T-helper 22 cell (primary cell): ENCODE measurements at places on chromosomes 11 and 22.

DNA sequence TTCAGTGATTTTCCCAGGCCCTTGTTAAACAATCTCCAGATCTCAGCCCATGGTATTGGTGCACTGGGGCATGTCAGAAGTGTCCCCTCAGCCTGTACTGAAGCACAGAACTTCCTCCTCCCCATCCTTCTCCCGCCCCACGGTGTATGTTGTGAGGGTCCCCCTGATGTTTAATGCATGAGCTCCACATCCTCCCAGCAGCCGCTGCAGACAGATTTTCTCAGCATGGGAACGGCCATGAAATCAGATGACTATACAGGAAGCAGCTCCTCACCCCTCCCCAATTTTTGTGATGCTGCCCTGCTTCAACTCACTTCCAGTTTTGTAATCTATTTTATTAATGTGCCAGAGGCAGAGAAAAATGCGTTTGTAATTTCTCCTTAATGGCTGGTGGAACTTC lies 406.0 kb downstream of the MIAT start:
- DNase-seq = no peak

GRCh38 chr11:27711725-27712124 lies 11.5 kb upstream of the BDNF start:
- DNase-seq = no peak

GRCh38 chr11:68099474-68100405 lies 21.4 kb downstream of the CHKA start:
- no peak for DNase-seq

DNA sequence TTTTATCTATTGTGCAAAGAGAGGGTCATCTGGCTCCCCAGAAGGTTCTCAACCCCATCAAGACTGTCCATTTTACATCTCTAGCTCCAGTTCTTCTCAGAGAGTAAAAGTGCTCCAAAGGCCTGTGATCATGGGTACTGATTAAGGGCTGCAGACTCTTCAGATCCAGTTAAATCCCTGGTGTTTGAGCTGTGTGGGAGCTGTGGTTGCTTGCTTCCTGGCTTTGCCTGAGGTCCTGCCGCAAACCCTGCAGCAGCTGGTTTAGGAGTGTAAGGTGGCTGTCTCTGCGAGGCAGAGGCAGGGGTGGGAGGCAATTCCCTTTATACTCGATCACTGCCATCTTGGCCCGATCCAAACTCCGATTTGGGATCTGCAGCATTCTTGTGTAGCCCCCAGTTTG lies 1.2 kb downstream of the MRPL17 start:
- no peak for DNase-seq

DNA sequence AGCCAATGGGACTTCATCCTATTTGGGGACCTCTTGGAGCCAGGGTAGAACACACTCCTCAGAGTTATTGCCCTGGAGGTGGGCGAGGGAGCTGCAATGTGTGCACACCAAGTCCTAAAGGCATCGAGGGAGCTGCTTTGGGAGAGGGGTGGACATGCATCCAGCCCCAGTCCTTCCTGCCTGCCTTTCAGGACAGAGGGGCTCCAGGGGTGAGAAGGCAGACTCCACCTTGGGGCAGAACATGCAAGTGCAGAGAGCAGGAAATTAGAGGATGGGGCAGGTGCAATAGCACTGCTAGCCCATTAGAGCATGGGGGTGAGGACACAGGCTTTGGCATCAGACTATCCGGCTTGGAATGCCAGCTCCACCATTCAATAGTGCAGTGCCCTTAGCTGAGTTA lies 288.5 kb downstream of the OPCML start:
- DNase-seq = no peak

DNA sequence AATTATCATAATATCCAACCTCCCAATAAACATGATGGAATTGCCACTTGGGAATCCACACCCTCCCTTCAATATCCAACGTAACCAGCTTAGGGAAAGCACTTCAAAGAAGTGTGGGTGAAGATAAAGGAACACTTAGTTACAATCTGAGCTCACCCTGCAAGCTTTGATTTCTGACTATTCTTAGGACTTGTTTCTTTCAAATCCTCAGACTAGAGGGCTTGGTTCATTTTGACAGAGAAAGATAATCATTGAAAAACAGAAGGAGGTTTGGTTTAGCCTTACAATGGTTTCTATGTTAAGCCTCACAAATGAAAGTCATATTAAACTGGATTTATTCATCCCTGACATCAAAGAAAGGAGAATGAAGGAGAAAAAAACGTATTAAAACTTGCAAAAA lies 57.9 kb upstream of the SYT13 start:
- no peak for DNase-seq

- DNase-seq = no peak
These were observed at the start of gene LRRC10B for GRCh38 chr11:61507962-61508861. LRRC10B (plus strand) TSS chr11:61508749; CDS start chr11:61508999, 250 bp downstream.

GRCh38 chr11:44950031-44950624 lies 555 bp downstream of the TP53I11 start:
- DNase-seq = no peak

- no peak for DNase-seq
These were observed 152.2 kb downstream of the TEAD1 start for GRCh38 chr11:12826441-12826840.

- DNase-seq = no peak
These were observed 1.4 kb upstream of the LTBP3 start for GRCh38 chr11:65559535-65559934.

DNA sequence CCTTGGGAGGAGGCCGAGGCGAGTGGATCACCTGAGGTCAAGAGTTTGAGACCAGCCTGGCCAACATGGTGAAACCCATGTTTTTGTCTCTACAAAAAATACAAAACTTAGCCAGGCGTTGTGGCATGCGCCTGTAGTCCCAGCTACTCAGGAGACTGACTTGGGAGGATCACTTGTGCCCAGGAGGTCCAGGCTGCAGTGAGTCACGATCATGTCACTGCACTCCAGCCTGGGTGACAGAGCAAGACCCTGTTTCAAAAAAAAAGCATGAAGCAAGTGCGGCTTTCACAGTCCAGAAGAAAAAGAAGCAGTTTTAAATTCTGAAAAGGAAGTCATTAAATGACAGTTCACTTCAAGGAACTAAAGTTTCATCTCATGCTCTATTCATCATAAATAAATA lies 7.1 kb upstream of the LTO1 start:
- no peak for DNase-seq

GRCh38 chr11:111937844-111938243 lies 701 bp downstream of the DIXDC1 start:
- DNase-seq = no peak

DNA sequence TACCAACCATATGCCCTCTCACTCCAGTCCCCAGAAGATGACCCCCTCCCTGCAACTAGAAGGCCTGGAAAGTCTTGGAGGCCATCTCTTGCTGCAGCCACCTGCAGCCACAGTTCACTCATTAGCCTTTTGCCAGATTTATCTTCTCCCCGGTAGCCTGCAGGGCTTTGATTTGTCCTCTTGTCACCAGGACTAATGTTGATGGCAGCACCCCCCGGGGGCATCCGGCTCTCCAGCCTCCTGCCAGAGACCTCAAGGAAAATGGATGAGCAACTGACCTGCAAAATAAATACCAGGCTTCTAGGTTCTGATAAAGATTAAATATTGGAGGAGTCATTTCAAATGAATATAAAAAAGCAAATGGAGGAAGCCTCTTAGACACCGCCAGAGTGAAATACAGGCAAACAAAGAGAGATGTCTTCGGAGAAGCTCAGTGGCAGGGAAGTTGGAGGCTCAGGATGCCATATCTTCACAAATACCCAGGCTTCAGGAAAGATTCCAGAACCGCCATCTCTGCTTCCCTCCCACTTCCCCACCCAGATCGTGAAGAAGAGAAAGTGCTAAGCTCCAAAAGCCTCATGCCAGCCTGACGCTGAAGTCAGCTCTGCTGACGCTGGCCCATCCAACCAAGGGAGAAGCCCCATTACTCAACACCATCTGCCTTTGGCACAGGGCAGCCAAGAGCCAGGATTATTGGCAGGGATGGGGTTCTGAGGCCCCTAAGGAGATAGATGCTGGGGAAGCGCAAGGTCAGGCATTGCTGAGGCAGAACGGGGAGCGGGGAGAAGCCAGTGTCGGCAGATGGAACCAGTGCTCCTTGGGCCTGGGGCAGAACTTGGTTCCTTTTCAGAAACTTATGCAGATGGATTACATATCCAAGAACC lies 362.7 kb downstream of the CADM1 start:
- no peak for DNase-seq

- no peak for DNase-seq
These were observed 1038.5 kb downstream of the OPCML start for GRCh38 chr11:132493801-132494200.

DNA sequence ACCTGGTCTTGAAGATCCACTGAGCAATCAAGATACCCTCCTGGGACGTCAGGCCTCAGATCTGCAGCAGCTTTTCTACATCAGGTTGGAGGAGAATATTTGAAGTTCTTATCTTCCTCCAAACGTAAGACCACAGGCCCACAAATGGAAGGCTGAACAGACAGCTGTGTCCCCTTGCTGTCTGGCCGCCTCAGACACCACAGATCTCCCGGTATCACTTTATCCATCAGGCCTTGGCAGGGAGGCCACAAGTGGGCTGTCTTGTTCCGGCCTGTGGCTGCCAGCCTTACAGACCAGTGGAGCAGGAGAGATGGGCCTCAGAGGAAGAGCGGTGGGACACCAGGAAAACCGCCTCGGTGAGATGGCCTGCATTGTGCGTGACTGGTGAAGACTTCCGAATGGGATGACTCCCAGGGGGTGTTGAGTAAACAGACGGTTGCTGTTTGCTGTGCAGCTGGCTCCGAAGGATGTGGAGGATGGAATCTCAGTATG lies 15.9 kb downstream of the UBASH3B start:
- DNase-seq = no peak

DNA sequence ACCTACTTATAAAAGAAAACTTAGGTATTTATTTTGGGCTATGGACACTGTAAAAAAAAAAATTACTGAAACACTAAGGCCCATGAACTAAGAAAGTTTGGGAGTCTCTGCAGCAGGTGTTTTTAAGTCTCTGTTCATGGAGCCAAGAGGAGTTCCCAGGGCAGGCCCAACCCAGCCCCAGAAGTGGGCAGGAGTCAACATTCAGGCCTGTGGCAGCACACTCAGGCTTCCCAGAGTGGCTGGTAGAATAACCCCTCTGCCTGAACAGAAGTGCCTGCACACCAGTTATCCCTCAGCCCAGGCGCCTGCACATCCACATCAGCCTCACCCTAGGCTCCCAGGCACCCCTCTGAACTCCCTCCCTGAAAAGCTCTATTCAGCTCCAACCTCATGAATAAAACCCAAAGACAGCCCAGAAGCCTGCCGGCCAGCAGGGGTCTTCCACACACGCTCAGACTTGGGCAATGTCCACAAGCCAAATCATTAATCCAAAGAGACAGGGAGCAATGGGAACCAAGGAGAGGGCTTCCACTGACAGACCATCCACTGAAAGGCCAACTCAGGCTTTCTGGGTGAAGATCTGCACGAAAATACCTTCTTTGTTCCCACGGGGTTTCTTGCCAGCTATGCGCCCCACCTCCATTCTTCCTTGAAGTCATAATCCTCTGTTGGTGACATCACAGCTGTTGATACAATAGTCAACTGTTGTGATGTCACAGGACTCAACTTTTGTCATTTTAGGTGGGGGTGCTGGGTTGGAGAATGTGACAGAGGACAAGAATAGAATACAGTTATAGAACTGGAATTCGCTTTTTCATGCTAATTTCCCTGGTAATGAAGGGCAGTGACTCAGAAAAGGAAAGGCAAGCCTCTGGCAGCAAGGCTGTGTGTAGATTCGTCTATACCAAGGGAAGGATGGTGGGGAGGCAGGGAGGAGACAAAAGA lies 83.7 kb downstream of the RPL27A start:
- no peak for DNase-seq

- DNase-seq = no peak
These were observed 83.0 kb downstream of the MORC2 start for GRCh38 chr22:30885591-30885990.

DNA sequence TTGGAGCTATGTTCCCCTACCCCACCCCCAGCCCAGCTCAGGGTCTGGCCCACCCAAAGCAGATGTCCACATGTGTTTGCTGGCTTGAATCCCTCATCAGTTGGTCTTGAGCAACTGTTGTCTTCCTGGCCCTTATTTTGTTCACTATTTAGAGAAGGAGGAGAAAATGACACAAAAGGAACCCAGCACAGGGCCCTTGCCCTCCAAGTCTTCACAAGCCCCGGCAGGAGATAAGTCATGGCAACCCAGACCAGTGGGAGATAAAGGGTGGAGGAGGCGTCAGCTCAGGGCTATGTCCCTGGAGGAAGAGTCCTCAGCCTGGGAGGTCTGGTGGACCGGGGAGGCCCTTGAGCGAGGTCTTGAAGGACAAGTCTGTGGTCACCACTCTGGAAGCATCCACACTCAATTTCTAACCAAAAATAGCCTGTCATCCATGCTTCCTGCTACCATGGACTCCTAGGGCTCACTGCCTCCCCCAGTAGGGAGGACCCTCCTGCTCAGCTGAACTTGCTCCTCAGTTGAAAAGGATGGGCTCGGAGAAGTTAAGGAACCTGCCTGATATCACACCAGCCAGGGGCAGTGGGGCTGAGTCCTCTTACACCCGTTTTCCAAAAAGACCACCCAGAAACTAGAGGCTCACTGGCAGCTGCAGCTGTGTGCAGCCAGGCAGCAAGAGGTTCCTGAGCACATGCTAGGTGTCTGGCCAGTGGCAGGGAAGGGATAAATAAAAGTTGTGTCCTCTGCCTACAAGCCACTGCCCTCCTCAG lies 1.8 kb upstream of the RAB3IL1 start:
- no peak for DNase-seq

DNA sequence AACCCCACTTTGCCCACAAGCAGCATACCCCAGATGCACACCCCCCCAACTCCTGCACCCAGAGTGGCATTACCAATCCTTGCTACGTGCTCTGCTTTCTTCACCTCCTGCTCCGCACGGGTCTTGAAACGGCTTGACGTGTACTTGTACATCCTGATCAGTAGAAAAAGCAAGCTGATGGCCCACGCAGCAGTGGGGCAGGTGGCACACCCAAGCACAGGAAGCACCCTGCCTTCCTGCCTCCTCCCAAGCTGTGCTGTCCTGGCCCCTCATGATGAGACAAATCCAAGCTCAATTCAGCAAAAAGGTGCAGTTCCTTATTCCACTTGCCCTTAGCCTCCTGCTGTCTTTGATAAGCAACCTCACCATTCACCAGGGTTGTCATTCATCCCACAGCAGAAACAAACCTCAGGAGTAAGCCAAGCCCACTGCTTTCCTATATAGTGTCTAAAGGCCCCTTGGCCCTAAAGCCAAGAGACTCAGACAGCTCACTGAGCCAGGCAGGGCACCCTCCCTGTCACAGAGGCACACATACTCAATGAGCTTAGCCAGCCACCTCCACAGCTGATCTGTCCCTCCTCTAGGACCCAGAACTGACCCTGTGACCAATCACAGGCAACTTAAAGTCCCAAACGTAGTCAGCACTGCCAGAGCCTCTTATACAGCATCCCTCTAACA lies 27.8 kb downstream of the MORC2 start:
- DNase-seq = no peak

DNA sequence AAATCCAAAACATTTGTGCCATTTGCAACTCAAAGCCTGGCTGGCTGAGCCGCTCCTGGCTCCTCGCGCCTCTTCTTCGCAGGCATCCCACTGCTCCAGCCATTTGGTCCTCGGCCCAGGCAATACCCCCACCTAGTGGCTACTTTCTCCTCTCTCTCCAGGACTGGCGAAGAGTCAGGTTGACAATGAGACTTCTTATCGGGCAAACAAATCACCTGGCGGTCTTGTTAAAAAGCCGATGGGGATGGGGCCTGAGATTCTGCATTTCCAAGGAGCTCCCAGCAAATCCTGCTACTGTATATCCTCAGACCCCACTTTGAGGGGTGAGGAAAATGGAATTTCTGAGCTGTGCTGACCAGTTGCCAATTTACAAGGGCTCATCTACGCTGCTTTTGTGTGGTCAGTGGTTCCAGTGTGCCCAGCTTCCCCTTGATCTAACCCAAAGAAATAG lies 89.0 kb downstream of the ISX start:
- DNase-seq = no peak
